Activated CD4-positive, alpha-beta T cell treated with anti-CD3 and anti-CD28 coated beads, Interleukin-2, amount 50 U/mL, for 48 hours (primary cell): ENCODE measurements at places on chromosomes 12 and 14.
A peak's percentile ranks its signal among the peaks of the same experiment; 100 is the strongest.

DNA sequence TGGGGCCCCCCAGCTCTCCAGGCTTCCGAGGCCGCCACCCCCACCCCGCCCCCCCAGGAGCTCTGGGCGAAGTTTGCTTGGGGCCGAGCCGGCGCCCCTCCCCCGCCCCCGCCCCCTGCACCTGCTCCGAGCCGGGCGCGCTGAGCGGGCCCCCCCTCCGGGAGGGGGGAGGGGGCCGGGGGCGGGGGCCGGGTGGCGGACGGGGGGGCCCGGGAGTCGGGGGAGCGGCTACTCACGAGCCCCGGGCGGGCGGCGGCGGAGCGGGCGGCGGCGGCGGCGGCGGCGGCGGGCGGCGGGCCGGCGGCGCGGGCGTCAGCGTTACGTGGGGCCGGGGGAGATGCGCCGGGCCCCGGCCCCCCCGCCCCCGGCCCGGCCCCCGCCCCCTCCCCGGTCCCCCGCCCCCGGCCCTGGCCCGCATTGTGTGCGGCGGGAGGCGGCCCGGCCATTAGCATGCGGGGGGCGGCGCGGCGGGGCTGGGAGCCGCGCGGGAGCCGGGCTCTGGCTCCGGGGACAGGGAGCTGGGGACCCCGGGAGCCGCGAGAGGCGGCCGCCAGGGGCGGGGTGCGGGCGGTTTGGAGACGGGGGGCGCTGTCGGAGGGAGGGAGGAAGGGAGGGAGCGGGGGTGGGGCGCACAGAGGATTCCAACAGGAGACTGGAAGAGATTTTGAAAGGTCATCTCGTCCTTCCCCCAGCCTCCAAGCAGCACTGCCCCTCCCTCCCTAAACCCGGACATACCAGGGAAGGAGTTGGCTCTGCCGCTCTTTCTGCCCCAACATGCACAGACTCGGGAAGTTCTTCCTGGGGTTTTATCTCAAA, at the start of gene ZNF219:
ZNF219 (minus strand) TSS at position 580 of the 816 bp plus-strand sequence. CDS start 5,064 bp downstream, outside the sequence.
- peak; percentile 30 for DNase-seq

DNA sequence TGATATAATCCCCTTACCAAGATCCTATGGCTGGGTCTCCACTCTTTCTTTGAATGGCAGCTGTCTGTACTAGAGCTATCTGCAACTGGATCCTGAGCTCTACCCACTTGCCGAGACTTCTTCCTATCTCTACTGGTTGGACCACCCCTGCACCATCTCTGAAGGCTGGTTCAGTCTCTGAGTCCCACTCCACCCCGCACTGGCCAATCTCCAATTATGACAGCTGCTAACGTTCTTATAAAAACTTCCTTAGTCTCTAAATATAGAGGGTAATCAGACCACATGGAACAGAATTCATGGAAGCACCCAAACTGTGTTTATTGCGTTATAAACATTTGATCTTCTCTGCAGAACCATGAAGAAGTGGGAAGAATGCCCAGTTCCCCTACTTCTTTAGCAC, 186.6 kb upstream of the EEA1 start:
- DNase-seq, result no peak

GRCh38 chr12:73531752-73532151, 1005.9 kb upstream of the ATXN7L3B start:
- DNase-seq, result no peak

- no peak for DNase-seq
Observed at GRCh38 chr12:3553221-3553620, 62.2 kb downstream of the PRMT8 start.

DNA sequence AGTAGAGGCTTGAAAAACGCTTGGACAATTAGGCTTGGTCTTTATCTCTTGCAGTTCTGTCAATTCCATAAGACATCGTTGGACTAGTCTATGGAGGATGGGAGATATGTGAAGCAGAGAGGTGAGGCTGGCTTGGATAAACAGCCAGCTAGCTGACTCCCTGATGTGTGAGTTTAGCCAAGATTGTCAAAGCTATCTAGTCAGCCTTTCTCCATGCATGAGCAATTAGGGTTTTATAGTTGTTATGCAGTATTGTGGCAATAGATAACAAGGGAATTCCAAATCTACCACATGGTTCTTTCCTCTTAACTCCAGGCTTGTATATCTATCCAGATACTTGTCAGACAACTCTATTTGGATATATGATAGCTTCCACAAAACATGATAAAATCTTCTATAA, 153.6 kb upstream of the NRXN3 start:
- DNase-seq, result no peak

- DNase-seq, result no peak
Observed at GRCh38 chr12:49641748-49642369, 18.5 kb downstream of the PRPF40B start.

GRCh38 chr14:93566065-93566693, 135.4 kb downstream of the UNC79 start:
- DNase-seq, result no peak

DNA sequence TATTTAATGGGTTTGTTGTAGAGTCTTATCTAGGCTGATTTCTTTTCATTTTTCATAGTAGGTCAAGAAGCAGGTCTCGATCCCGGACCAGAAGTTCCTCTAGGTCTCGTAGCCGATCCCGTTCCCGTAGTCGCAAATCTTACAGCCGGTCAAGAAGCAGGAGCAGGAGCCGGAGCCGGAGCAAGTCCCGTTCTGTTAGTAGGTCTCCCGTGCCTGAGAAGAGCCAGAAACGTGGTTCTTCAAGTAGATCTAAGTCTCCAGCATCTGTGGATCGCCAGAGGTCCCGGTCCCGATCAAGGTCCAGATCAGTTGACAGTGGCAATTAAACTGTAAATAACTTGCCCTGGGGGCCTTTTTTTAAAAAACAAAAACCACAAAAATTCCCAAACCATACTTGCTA, 4.2 kb downstream of the SRSF5 start:
- no peak for DNase-seq

DNA sequence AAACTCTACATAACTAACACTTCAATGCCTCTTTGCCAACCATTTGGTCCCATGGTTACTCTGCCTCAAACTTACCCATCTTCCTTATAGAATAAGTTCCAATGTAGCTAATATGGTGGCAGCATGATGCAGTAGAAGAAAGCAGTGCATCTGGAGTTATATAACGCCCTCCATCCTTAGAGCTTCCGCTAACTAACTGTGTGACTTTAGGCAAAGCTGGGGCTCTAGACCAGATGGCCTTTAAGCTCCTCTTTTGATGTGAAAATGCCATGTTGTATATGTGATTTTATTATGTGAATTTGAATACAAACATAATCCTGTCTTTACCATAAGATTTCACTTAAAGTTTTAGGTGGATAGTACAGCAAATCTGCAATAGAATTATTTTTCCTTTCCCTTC, 6.1 kb downstream of the ABCD2 start:
- no peak for DNase-seq

GRCh38 chr12:57145460-57146059, 1.9 kb downstream of the LRP1-AS start:
- DNase-seq, result no peak

- no peak for DNase-seq
Observed at GRCh38 chr12:1093166-1093751, 102.2 kb downstream of the ERC1 start.

DNA sequence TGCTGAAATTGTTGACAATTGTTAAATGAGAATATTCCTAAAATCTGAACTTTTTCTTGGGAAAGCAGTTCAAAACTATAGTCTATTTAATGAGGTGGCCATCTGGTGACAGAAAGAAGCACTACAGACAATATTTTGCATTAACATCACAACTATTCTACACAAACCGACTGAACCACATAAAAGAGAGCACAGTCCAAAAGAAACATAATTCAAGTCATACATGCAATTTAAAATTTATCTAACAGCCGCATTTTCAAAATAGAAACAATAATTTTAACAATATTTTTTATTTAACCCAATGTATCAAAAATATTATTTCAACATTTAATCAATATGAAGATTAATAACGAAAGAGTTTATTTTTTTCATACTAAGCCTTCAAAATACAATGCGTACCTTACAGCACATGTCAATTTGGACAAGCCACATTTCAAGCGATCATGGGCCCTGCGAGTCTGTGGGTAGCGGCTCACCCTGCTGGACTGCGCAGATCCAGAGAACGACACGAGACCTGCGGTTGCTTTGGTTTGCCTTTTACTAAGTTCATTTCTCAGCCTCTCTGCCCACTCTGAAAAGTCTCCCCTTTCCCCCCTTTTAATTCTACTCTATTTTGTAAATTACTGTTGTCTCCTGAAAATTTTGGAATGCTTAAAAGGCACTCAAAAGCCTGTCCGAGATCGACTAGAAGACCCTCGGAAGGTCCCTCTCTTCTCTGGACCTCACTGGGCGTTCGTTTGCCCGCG, 947 bp upstream of the LRRC9 start:
- DNase-seq, result no peak

GRCh38 chr14:24297190-24297964, 2.2 kb downstream of the DHRS1 start:
- DNase-seq, result no peak

GRCh38 chr12:130474599-130475269, 137.0 kb downstream of the PIWIL1 start:
- no peak for DNase-seq
